ENCODE measurements at places on chromosomes 1 and 21.
A peak's percentile ranks its signal among the peaks of the same experiment; 100 is the strongest.

GRCh38 chr1:62528015-62528414 lies 69.3 kb upstream of the ANGPTL3 start:
- no peak for DNase-seq

- DNase-seq = no peak
These were observed 7.5 kb upstream of the CSRP1 start for GRCh38 chr1:201514466-201514865.

- DNase-seq = no peak
These were observed 178.6 kb upstream of the NRIP1 start for GRCh38 chr21:15243406-15243805.

DNA sequence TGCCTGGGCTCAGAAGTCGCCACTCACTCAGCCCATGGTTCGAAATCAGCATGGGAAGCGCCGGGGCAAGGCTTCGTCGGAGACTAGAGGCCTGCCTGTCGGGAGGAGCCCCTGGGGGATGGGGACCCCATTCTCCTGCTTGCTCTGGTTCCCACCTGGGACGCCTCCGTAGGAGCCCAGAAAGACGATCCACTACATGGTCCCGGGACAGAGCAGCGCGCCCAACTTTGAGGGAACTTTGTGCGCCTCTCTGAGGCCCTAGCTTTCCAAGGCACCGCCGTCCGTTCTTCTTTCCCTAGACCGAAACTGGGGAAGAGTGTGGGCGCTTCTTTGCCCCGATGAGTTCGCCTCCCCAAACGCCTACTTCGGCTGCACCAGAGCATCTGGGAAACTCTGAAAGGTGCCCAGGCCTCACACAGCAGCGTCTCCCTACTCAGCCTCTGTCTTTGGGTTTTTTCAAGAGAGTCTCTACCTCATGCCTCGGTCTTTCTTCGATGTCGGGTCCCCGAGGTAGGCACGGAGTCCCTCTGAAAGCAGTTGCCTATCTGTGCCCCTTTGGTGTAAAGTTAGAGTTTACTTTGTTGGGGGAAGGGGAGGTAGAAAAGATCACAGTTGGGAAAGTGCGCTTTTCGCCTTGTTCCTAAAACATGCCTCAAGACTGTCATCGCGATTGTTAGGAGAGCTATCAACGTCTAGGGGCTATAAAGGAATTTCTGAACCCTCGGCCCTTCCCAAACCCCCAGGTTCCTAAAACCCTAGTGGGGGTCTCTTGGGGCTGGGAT lies 14.0 kb downstream of the NR5A2 start:
- no peak for DNase-seq

- no peak for DNase-seq
These were observed 49.5 kb downstream of the LUZP1 start for GRCh38 chr1:23118957-23119792.

DNA sequence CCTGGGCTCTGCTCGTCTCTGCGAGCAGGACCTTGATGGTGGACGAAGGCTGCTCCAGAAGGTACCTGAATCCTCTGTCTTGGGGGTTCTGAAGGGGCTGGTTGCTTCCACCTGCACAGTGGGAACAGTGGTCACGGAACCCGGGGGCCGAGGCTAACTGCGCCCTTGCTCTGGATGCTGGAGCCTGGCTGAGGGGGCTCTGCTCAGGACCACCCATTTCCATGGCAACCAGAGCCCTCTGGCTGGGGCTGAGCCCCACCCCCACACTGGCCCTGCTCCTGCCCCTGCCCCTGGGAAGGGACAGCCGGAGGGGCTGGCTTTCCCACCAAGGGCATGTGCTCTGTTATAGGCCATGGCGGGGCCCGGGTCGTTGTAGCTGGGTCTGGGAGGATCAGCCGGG lies 462.3 kb downstream of the PTPRU start:
- no peak for DNase-seq

GRCh38 chr1:186139701-186140100 lies 235.4 kb downstream of the TPR start:
- peak; percentile 28 for DNase-seq

DNA sequence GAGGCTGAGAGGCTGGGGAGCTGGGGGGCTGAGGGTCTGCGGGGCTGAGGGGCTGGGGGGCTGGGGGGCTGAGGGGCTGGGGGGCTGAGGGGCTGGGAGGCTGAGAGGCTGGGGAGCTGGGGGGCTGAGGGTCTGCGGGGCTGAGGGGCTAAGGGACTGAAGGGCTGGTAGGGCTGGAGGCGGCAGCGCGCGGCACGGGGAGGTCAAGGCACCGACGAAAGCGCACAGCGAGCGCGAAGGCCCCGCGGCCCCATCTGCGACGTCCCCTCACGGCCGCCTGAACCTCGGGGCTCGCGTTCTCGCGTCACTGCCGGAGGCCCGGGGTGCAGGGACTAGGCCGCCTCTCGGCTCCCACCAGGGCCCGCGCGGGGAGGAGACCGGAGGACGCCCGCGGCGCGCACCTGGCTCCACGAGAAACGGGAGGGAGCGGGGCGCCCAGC lies 356 bp downstream of the INTS11 start:
- DNase-seq = no peak

DNA sequence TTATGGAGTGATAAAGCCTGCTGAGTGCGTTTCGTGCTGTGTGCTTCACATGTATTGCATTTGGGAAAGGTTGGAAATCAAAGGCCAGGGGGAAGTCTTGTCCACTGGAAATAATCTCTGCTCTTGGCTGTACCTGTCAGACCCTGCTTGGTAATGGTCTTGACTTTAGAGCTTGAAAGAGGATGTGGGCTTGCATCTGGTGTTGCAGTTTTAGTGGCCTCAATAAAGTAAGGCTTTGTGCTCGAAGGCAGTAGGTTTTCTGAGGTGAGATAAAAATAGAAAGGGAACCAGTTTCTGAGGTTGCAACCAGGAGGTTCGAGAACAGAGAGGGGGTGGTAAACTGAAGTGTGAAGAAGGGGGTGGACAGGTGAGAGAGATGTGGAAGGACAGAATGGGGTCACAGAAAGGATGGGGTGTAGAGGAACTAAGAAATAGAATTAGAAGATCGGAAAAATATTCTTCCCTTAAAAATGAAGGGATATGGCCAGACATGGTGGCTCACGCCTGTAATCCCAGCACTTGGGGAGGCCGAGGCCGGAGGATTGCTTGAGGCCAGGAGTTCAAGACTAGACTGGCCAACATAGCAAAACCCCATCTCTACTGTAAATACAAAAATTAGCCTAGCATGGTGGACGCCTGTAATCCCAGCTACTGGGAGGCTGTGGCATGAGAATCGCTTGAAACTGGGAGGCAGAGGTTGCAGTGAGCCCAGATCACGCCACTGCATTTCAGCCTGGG lies 1.5 kb downstream of the S100PBP start:
- no peak for DNase-seq

Data from fibroblast of the conjunctiva (primary cell).